ENCODE measurements at places on chromosomes 12 and 14. TPM values are rescaled to one million over a fixed set of nuclear protein-coding genes. Genes with fewer than 3 reads are reported as not detected.

Gene ABCC9
- 0.11 TPM for total RNA-seq

Gene TPH2
- not detected for total RNA-seq

Gene RHOJ
- total RNA-seq = 0.39 TPM

Gene PRPH
- total RNA-seq = not detected

Gene FAM177A1
- 33.3 TPM for total RNA-seq

Gene SLC41A2
- 6.3 TPM for total RNA-seq

Gene PITPNM2
- total RNA-seq = 11.7 TPM

Gene ZFHX2
- total RNA-seq = 0.39 TPM

Gene ACTR6
- total RNA-seq = 12.5 TPM

Gene GDF3
- total RNA-seq = not detected

Gene SLC7A7
- 28.5 TPM for total RNA-seq

Gene LTBR
- total RNA-seq = 86.0 TPM

Gene NPFF
- not detected for total RNA-seq

Gene PXMP2
- total RNA-seq = 29.3 TPM

Gene PRH2
- 1.2 TPM for total RNA-seq

Gene SPTLC2
- total RNA-seq = 27.9 TPM

Gene INSM2
- under 0.01 TPM for total RNA-seq

Gene VSIG10
- 42.4 TPM for total RNA-seq

Gene ASCL4
- not detected for total RNA-seq

Gene CATSPERB
- not detected for total RNA-seq

Gene IGF1
- not detected for total RNA-seq

Gene TAS2R19
- 6.2 TPM for total RNA-seq

Gene CEBPE
- total RNA-seq = not detected

Gene GALNT8
- total RNA-seq = not detected

Gene HPD
- total RNA-seq = 0.39 TPM

Gene DCN
- total RNA-seq = 27.7 TPM

Gene MTA1
- 49.2 TPM for total RNA-seq

Gene OAS3
- 1.6 TPM for total RNA-seq

Gene CCDC184
- total RNA-seq = not detected

Gene B3GNT4
- 0.39 TPM for total RNA-seq

Measured in placental epithelial cell (primary cell).